ENCODE measurements at places on chromosomes 3 and 15.

DNA sequence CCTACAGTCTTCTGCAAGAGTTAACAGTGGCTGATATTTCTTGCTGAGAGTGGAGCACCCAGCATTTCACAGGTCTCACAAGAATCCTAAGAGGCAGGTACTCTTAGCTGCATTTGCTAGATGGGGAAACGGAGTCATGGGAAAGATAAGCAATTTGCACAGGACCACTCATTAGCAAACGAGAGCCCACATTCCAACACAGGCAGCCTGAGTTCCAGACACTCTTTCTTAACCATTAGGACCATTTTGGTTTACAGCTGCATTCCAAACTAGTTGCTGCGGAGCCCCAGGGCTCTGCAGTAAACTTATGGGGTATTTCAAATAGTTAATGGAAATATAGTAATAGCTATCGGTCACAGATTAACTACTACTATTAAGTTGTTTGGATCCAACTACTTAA, 42.5 kb downstream of the LYZL4 start:
- no peak for DNase-seq

DNA sequence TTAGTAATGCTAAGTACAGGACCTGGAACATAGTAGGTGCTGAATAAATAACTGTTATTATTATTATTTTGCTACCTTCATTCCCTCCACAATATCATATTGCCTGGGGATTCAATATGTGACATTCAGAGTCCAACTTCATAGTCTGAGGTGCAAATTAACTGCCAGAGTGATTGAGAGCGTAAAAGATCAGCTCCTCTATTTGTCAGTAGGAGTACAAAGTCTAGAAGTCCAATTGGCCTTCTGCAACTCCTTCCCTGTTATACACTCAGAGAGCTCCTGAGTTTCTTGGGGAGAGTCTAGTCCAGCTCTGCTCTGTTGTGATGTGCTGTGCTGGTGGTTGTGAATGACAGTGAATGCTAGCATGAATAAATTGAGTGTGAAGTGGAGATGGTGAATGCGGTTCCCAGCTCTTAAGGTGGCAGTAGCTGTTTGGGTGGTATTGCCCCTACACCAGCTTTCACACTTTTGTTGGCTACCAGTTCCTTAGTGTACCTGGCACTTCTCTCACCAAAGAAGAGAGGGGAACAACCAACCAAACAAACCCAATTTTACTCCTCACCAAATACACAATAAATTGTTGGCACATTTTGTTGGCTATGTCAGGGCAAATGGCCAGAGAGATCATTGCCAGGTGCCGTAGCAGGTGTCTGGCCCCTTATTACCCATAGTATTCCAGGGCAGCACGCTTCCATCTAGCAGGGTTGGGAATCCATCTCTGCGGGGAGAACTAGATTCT, 270.1 kb upstream of the TBL1XR1 start:
- DNase-seq = no peak

DNA sequence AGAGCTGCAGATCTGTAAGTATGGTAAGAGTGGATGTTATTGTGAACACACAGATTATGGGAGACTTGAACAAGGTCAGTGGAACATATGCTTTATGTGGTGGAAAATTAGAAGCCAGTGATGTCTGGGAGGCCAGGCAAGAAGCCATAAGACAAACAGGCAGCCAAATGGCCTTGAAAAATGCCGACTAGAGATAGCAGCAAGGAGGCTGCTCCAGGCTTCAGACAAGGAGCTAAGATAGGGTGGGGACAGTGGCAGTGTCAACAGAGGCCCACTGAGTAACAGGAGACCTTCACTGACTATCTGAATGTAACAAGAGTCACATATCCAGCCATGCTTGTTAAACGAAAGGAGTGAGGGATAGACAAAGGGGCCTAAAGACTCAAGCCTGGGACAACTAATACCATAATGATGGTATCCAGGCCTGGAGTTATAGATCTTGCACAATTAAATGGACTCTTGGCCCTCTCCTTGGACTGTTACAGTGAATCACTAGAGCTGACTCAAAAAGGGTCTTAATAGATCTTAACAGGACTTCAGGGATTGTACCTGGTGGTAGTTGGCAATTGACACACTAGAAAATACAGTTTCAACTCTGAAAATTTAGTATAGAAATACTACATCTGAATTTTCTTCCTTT, 50.6 kb downstream of the CFAP20DC start:
- DNase-seq = peak; percentile 5

- peak; percentile 69 for DNase-seq
These were observed 38.9 kb downstream of the RYK start for GRCh38 chr3:134211797-134212196.

- no peak for DNase-seq
These were observed 13.5 kb downstream of the KBTBD8 start for GRCh38 chr3:67011414-67012131.

GRCh38 chr3:94423578-94423977, 360.7 kb downstream of the NSUN3 start:
- DNase-seq = peak; percentile 60

DNA sequence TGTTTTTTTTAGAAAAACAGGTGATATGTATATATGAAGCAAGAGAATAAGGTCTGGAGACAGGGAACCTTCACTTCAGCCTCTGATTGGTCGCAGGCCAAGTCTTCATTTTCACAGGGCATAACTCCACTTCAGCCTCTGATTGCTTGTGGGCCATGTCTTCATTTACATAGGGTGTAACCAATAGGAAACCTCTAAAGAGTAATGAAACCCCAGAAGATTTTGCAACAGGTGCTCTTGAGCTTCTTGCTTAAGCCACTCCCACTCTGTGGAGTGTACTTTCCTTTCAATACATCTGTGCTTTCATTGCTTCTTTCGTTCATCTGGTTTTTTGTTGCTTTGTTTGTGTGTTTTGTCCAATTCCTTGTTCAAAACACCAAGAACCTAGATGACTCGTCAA, 22.6 kb upstream of the SCG3 start:
- no peak for DNase-seq

GRCh38 chr3:30081904-30082303, 524.5 kb upstream of the TGFBR2 start:
- no peak for DNase-seq

DNA sequence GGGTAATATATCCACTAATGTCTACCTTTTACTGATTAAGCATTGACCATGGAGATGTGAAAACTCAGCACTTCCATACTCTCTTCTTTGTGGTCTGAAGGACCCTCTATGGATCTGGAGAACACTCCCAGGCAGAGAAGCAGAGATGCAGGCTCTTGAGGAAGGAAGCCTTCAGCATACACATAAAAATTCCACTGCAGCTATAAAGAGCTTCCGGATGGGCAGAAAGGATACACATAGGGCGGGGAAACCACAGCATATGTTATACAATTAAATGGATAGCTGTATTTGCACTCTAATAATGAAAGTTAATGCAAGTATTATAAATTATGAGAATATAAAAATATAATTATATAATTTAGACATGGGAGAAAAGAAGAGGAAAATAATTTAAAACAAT, 1258.2 kb upstream of the ALCAM start:
- DNase-seq = no peak

- no peak for DNase-seq
These were observed 5.1 kb downstream of the SPTBN5 start for GRCh38 chr15:41888662-41889253.

DNA sequence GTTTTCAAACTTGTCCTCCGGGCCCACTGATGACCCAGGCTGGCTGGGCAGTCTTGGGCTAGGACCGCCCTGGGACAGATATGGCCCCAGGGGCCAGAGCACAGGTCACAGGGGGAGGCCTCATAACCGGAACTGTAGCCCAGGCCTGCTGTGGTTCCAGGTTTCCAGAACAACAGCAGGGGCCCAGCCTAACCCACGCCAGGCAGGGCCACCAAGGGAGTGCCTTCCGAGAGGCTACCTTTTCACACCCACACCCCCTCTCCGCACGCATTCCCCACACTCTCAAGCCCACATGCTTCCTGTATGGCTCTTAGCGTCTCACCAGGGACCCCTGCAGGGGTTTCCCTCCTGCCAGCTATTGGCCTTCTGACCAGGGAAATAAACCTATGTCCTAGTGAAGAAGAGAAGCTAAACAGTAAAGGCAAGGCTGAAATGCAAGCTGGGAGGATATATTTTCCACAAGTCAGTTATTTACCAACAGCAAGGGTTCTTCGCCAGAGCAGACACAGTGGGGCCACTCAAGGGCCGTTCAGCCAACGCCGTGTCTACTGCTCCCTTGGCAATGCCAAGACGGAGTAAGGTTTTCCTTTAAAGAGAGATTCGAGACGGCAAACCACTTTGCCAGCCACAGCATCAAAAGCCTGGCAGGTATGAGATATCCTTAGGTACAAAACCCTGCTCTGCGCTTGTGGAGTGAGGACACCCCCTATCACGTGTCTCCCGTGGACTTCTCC, 135.1 kb downstream of the ATP10A start:
- DNase-seq = no peak

GRCh38 chr3:95586754-95587153, 1227.6 kb upstream of the EPHA6 start:
- no peak for DNase-seq

GRCh38 chr3:8900869-8901268, 62.4 kb downstream of the RAD18 start:
- DNase-seq = no peak

GRCh38 chr3:24128199-24129005, 183.3 kb downstream of the NR1D2 start:
- peak; percentile 95 for DNase-seq

DNA sequence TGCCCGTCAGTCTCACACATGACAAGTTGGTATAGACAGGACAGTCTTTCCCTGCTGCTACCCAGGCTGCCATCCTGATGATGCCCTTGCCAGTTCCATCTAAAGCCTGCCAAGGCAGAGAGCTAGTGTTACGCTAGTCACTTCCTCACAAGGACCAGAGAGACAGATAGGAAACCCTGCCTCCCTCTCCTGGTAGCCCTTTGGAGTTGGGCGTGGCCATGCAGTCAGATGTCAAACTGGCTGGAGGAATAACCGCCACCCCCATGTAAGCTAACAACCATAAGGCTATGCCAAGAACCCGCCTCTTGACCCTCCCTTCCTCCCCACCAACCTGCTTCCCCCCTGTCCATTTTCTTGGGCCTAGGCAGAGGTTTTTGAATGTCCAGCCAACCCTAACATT, 2.8 kb downstream of the TMEM115 start:
- DNase-seq = no peak

DNA sequence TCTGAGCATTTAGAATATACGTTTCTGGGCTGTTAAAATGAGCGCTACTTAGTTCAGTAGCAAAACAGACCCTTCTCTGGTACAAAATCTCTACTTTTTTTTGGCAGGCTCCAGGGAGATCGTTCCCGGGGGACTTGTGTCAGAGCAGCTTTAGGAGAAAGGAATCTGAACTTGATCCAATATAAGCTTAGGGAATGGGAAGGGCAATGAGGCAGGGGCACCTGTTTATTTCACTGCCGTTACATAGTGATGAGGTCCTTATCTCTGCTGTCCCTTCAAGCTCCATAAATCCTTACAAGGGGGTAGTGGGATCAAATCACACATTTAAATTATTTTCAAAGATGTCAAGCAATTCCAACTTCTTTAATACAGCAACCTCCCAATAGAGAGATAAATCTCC, 128.7 kb upstream of the BNIP2 start:
- DNase-seq = no peak

- DNase-seq = peak; percentile 15
These were observed 49.9 kb upstream of the BLM start for GRCh38 chr15:90667073-90667754.

DNA sequence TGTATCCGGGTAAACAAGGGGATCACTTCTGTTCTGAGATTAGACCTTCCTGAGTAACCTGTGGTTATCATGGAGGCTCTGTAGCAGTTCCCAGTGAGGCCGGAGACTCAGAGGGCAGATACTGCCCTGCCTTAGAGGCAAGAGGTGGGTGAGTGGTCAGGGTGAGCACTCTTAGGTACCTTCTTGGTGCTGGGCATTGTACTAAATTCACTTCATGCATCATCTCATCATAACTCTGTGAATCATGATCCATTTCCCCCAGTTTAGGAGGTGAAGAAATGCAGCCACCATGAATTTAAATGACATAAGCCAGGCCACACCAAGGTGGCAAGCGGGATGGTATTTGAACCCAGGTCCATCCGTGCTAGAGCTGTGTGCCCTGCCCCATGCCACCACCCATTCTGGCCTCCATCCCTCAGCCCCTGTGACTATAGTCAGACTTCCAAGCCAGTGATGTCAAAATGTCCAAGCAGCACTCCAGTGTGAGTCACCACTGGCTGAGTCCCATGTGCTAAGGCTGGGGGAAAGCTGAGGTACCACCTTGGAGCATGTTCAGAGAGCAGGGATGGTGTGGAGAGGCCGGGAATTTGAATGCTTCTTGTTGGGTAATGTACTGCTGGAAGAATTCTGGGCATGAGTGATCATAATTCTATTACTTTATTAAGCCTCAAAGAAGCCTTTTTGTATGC, 88.8 kb downstream of the EPHB1 start:
- no peak for DNase-seq

GRCh38 chr15:73631915-73632669, 1.1 kb downstream of the NPTN start:
- peak; percentile 78 for DNase-seq

DNA sequence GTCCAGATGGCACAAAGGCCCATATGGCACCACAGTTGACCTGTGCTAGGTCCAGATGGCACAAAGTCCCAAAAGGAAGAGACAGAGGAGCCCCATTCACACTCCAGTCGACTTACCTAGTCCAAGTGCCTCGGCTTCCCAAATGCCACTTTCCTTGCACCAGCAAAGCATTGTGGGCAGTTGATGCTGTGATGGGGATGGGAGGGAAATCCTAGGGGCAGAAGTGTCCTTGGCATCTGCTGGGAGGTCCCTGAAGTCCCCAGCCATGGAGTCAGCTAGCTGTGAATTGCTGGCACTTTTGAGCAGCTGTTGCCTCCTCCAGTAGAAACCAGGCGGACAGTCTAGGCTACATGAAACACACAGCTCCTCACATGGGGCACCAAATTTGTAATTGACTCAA, 60.3 kb upstream of the SIAH2 start:
- no peak for DNase-seq

DNA sequence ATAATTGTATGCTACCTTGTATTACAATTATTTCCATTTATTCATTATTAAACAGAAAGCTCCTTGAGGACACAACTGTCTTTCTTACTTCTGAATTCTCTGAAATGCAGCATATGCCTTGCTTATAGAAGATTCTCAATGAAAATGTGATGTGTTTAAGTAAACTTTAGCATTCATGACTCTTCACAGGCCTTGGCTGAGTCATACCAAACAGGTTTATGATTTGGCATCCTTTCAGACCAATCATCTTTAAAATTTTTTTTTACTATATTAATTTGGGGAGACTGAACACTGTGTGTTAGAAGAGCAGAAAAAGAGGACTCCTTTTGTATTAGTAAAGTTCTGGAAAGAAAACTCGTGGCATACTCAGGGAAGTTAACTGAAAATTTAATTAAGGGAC, 6.4 kb upstream of the GALK2 start:
- no peak for DNase-seq

GRCh38 chr3:116445311-116445841, at the start of gene LSAMP:
TSS of gene LSAMP (minus strand) at chr3:116445487.
- peak; percentile 52 for DNase-seq

Measured in adipocyte (in vitro differentiated cells).